T-helper 2 cell (primary cell): ENCODE measurements at places on chromosomes 3 and 15.

- DNase-seq = no peak
Observed at GRCh38 chr15:26103002-26103404, 239.9 kb upstream of the ATP10A start.

DNA sequence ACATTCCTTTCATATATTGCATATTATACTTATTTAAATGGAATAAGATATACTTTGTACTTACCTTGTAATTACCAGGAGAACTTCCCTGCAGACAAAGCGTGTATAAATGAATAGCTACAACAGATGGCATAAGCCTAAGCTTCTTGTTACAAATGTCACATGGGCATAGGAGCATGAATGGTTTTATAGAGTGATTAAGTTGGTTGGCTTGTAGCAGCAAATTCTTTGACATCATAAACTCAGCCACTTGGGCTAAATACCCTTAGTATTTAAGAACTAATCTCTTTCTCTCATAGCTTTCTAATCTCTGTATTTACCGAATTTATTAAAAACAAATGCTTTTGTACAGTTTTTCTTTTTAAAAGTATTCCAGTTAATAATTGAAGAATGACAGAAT is at the start of gene UBAP1L:
Gene UBAP1L (minus strand): TSS at position 115 of the 400 bp plus-strand sequence. CDS start 8,985 bp downstream, outside the sequence.
- no peak for DNase-seq

DNA sequence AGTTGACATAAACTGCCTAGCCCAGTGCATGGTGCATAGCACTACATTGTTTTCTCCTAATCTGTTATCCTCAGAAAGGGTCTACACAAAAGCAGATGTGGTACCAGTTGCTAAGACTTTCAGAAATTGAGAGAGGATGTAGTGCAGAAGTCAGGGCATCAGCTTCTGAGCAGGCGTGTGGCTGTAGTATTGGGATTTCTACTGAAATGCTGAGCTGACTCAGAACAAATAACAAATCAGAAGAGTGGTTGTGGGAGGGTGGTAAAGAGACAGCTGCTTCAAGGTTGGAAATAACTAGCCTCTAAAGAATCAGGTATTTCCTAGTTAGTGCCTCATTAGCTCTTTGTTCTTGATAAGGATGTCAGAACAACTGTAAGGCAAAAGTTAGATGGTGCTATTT is 161.3 kb downstream of the AKAP13 start:
- DNase-seq = no peak

GRCh38 chr3:130662501-130662996 is 84.1 kb downstream of the PIK3R4 start:
- DNase-seq = no peak

GRCh38 chr3:20245781-20246180 is 59.8 kb upstream of the SGO1 start:
- no peak for DNase-seq

GRCh38 chr15:77838595-77838994 is 205.9 kb upstream of the LINGO1 start:
- DNase-seq = no peak

DNA sequence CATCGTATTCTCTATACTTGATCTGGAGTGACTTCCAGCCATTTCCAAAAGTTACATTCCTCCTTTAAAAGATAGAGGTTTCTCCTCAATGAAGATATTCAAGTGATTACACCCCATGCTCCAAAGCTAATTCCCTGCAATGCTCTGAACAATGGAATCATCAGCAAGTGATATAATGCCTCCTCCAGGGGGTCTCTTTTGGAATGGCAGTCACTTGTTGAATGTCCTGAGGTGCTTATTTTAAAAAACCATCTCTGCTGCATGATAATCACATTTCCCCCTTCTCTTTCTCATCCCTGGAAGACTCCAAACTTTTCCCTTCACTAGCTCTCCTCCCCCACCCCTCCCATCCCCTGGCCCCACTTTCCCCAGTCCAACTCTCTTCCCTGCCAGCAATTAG is 2.6 kb downstream of the LHFPL4 start:
- no peak for DNase-seq

- DNase-seq = no peak
Observed at GRCh38 chr3:69865925-69866679, 126.8 kb downstream of the MITF start.

- DNase-seq = no peak
Observed at GRCh38 chr15:60228101-60228500, 169.7 kb downstream of the ANXA2 start.

DNA sequence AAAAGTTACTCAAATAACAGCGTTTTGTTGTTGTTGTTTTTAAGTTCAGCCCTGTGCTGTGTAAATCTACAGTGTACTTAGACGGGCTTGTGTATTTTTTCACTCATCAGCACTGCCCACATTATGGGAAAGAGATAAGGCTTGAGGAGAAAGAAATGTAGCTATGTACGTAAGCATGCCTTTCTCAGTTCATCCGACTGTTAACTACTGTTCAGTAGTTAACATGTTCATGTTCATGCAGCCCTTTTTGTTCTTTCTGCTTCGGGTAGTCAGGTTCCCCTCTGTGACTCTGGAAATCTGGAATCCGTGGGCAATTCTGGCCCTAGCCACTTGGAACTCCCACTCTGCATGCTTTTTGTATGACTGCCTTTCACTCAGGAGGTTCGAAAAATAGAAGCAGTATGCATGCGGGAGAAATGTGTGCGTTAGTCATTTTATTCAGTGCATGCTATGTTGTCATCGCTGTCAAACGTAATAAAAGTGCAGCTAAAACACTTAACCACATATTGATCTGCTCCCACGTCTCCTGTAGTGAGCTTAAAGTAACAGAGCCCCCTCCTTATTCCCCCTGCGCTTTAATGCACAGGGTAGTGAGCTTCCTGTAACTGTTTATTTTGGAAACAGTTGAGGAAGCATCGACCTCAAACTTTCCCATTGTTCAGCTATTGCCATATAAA is 283.1 kb upstream of the NR2F2 start:
- DNase-seq = no peak

DNA sequence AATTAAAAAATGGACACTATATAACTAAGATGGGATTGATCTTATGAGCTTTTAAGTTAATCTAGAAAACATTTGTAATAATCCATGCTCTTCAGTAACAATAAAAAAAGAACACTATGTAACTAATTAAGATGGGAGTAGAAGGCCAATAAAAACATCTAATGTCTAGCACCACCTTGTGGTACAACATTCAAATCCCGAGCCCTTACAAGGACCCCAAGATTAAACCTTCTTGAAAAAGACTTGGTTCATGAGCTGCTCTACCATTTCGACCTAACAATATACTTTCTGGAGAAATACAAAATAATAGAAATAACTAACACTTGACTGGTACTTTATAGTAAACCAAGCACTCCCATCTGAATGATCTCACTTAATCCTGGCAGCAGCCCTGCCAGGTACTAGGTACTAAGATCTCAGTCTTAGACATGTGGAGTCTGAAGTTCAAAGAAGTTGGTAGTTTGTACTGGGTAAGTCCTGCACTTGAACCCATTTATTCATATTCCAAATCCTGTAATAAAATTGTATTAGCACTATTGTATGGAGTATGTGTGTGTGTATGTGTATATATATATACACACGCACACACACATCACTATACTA is 21.8 kb downstream of the METTL6 start:
- peak; percentile 69 for DNase-seq

DNA sequence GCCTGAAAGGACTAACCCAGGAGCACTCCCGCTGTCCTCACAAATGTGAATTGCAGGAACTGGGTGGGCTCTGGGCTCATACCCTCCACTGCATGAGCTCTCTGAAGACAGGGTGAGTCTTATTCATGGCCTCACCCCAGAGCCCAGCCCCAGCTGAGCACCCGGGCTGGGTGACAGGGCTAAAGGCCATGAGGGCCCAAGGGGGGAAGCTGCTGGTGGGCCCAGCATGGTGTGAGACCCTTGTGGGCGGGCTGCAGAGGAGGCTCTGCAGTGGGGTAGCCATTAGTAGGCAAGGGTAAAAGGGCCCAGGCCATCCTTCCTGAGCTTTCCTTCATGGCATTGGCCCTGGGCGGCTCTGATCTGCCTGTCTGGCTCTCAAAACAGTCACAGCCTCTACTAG is 30.3 kb downstream of the SRPRB start:
- no peak for DNase-seq
